Neural crest cell (in vitro differentiated cells): ENCODE measurements at places on chromosomes 13 and 19.

GRCh38 chr19:47676811-47677210 is 36.4 kb upstream of the EHD2 start:
- DNase-seq = no peak

GRCh38 chr19:1263188-1263587 is 5.9 kb upstream of the CIRBP start:
- no peak for DNase-seq

- DNase-seq = no peak
Measured at GRCh38 chr13:23202383-23202782, 21.6 kb downstream of the SGCG start.

- DNase-seq = no peak
Measured at GRCh38 chr19:14580623-14581237, 2.2 kb upstream of the CLEC17A start.

GRCh38 chr13:67619995-67620380 is 389.9 kb upstream of the PCDH9 start:
- DNase-seq = no peak

- DNase-seq = no peak
Measured at GRCh38 chr19:14476673-14477401, 1.7 kb upstream of the PTGER1 start.

- no peak for DNase-seq
Measured at GRCh38 chr13:96671073-96671472, 323.2 kb downstream of the OXGR1 start.

GRCh38 chr19:48659768-48660167 is 13.0 kb downstream of the NTN5 start:
- DNase-seq = no peak

GRCh38 chr13:36352350-36352749 is 6.2 kb upstream of the SPART start:
- no peak for DNase-seq
